Panc1 (cell line): ENCODE measurements at places on chromosomes 6 and 20.

DNA sequence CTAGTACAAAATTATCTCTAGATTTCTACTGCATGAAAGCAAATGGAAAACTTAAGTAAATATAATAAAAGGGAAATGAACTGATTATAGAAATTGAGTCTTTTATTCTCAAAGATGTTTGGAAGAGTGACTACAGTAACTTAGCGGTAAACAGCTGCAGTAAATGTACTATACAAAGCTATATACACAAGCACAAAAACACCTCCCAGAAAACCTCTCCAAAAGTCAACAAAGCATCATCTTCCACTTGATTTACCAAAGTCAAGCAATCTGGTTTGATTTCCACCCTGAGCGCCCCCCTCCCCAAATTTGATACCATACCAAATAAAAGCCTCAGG is 142.1 kb upstream of the SHLD1 start:
- DNase-seq, result no peak

- DNase-seq, result no peak
These were observed 566.2 kb downstream of the CBLN4 start for GRCh38 chr20:55439070-55439469.

- DNase-seq, result no peak
These were observed 50.5 kb downstream of the KCNK5 start for GRCh38 chr6:39178804-39179203.

DNA sequence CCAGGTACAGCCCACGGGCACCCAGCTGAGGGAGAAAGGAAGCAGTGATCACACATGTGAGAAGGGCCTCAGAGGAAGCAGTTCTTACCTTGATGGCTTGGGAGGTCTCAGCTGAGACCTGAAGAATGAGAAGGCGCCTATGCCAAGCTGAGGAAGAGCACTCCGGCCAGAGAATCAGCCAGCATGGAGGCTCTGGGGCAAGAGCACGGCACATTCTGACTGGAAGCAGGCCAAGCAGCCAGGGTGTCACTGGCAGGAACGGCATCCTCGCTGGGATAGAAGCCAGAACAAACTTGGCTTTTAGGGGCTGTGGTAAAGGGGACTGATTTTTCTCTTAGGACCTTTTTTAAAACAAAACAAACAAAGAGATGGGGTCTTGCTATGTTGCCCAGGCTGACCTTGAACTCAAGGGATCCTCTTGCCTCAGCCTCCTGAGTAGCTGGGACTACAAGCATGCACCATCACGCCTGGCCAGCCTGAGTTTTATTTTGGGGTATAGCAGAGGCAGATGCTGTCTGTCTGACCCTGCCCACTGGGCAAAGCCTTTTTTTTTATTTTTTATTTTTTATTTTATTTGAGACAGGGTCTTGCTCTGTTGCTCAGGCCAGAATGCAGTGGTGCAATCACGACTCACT is 17.6 kb downstream of the GHRH start:
- DNase-seq, result no peak

DNA sequence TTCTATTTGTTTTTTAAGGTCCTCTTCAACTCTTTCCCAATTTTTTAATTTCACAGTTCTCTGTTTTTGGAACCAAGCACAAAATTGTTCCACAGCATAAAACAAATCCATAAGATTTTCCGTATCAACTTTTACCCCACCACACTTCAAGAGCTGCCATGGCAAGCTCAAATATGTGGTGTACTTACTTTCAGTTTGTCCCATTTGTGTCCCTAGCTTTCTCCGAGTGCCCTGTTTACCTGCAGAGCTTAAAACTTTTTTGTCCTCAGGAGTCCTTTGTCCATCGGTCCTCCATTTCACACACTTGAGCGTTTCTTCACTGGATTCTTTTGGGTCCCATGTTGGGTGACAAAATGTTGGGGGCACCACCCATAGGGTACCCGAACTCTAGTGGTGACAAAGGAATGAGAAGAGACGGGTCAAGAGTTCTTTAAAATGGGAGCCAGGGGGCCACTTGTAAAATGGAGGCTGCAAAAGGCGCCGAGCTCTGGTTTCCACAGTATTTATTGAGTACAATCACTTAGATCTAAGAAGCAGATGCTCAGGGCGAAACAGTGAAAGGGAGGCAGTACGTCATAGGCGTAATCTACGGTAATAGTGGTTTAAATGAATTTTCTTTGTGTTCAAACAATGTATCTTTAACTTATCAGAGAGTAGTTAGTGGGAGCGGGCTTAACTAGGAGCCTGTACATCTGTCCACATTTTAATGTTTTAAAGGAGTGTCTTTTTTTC is 39.8 kb upstream of the SERINC1 start:
- no peak for DNase-seq

DNA sequence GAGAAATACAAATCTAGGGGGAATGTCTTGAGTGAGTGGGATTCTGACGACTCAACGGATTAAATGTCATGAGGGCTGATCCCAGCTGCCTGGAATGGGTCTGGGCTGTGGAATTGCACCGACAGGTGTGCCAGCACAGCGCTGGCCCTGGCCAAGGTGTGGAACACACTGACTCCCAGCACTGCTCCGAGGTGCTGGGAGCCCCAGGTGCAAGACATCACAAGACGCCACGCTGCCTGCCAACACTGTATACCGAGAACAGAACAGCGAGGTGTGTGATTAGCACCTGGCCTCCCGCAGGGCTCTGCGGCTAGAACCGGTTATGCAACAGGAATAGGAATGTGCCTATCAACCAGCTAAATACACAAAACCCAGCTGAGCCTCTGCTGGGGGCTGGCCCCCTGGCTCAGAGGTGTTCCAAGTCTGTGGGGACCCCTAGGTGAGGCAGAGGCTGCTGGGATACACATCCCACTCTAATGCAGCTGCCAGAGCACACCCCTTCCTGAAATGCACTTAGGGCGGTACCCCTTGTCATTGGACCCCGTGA is 24.8 kb upstream of the APMAP start:
- DNase-seq, result no peak

GRCh38 chr20:4243071-4243470 is 227.7 kb upstream of the RNF24 start:
- no peak for DNase-seq

DNA sequence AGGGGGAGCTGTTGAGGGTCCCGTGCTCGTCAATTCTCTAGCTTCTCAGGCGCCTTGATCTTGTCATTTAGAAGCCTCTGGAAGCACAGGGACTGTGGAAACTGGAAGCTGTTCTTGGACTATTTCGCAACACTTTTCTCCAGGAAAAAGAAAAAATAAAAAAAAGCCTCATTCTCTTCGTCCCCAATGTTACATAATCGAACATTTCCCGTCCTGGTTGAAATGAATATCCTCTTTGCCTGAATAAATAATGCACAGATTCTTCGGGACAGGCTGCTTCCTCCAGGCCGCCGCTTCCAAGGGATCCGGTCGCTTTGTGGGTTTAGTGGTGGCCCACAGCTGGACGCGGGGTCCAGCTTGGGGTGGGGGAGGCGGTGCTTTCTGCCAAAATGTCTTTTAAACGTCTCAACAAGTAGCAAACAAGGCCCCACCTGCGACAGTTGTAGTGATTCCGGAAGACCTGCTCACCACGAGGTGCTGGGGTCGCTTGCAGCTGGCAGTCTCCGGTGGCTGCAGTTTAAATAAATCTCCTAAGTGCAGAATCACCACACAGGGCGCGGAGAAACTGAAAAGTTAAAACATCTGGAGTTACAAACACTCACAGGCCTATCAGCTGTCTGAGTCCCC is 125.9 kb upstream of the ESR1 start:
- no peak for DNase-seq

DNA sequence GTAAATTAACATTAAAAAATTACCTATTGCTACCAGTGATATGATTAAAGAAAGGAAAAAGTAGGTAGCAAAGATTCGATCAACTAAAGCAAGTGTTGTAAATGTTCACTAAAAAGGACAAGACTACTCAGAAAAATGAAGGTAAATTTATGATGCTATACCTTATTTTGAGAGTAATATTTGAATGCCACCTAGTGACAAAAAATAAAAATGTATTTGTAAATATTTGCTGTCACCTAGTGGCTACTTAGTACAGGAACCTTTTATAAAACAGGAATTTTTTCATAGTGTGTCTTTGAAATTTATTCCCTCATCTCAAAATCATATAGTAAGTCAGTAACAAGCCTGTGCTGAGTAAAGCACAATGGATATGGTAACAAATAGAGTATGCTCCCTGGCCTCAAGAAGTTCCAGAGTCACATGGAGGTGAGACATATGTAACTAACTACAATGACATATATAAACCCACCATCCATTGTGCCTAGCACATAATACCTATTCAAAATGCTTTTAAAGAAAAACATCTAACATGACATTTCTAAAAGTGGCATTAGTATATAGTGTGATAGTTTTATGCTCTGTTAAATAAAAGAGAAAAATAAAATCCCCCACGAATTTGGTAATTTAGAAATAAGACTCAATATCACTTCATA is 193.1 kb upstream of the SIM1 start:
- peak; percentile 48 for DNase-seq

GRCh38 chr6:125254321-125254720 is 47.4 kb downstream of the HDDC2 start:
- no peak for DNase-seq

- no peak for DNase-seq
These were observed 545.4 kb downstream of the EYS start for GRCh38 chr6:65161661-65162060.

- no peak for DNase-seq
These were observed 47.0 kb downstream of the ARID1B start for GRCh38 chr6:156824142-156824541.

GRCh38 chr6:77466055-77466450 is 2.8 kb upstream of the HTR1B start:
- no peak for DNase-seq

GRCh38 chr6:116268589-116269293 is 11.0 kb downstream of the TSPYL1 start:
- DNase-seq, result peak; percentile 67

GRCh38 chr20:48652961-48653705 is 174.7 kb downstream of the PREX1 start:
- DNase-seq, result no peak

DNA sequence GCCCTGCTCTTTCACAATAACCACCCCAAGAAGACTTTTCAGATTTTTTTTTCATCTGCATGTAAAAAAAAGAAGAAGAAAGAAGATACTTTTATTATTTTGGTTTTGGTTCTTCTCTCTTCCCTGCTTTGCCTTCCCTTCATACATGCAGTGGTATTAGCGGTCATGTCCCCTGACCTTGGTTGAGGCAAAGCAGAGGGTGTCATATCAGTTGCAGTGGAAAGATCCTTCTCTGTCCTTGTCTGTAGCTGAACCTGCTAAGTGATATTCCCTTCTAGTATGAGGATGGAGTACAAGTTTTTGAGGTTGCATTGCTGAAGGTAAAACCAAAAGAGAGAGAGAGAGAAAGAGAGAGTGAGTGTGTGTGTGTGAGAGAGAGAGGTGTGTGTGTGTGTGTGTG is 345.7 kb downstream of the UTRN start:
- no peak for DNase-seq

DNA sequence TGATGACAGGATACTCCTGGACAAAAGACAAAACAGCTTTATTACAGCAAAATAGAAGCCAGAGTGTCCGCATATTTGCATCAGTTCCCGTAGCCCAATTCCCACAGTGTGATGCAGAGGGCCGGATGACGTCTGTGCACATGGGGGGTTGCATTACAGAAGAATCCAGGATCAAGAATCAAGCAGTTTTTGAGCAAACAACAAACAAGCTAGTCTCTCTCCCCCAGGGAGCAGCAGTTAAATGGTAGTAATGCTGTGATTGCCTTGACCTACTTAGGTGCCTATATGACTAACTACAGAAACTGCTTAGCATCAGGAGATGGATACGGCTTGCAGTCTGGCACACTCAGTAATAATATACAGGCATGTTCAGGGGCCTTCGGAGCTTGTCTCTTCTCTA is 3.2 kb upstream of the SDHAF4 start:
- DNase-seq, result no peak

DNA sequence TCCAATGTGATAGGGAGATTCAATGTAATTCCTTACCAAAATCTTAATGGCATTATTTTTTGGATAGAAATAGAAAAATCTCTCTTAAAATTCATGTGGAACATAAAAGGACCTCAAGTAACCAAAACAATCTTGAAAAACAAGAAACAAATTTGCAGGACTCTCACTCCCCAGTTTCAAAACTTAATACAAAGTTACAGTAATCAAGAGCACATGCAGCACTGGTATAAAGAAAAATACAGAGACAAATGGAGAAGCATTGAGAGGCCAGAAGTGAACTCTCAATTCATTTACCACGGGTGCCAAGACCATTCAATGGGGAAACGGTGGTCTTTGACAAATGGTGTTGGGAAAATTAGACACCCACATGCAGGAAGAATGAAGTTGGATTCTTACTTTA is 7.8 kb upstream of the TSBP1 start:
- no peak for DNase-seq

GRCh38 chr20:47136782-47137181 is 219.7 kb downstream of the ZMYND8 start:
- no peak for DNase-seq

DNA sequence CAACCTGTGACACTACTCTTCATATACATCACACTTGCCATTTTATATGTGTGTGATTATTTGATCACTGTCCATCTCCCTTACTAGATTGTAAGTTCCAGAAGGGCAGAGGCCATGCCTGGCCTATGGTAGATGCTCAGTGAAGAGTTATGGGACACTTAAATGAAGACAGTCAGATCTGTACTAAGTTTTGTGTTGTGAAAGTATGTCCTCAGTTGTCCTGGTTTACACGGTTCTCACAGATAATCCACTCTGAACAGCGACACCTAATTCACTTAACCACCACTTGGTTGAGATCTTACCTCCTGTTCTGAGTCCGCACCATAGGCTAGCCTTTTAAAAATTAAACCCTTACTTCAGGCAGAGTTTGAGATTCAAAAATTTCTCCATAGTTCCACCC is 434.1 kb upstream of the SOX4 start:
- DNase-seq, result no peak

- no peak for DNase-seq
These were observed 96.5 kb upstream of the OLIG3 start for GRCh38 chr6:137590684-137591083.
